ENCODE measurements at places on chromosomes 13 and 19. TPM values are rescaled to one million over a fixed set of nuclear protein-coding genes. Genes with fewer than 3 reads are reported as not detected.

GRCh38 chr19:51687791-51688670, 5.1 kb upstream of the SPACA6 start:
- no peak for DNase-seq

- no peak for DNase-seq
Measured at GRCh38 chr19:29715701-29716581, 880 bp upstream of the C19orf12 start.

The TNFAIP8L1 gene
- total RNA-seq, result 8.5 TPM

The LRRC4B gene
- 1.0 TPM for total RNA-seq

DNA sequence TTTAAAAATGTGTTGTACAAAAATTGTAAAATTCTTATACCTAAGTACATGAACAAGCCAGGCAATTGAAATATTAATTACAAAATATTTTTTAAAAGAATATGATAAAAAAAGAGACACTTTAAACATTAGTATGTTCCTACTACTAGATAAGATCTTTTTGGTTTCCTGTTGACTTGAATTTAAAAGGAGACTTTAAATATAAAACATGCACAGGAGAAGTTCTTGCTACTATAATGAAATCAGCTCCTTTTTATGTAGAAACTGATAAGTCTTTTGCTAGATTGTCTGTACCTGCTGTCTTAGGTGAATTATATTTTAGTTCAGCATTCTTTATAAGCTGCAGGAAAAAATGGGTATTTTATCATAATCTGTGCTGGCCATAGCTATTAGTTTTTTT, 140.2 kb downstream of the TNFSF13B start:
- no peak for DNase-seq

DNA sequence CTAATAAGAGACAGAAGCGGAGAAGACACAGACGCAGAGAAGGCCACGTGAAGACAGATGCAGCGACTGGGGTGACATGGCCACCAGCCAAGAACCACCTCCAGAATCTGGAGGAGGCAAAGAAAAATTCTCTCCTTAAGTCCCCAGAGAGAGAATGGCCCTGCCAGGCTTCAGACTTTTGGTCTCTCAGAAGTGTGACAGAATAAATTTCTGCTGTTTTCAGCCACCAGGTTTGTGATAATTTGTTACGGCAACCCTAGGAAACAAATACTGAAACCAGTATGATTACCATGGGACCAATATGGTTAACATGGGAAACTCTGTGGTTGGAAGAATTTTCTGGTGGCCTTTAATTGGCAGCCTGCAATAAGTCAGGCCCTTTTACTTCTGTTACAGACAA, 63.9 kb upstream of the DOCK9 start:
- no peak for DNase-seq

- no peak for DNase-seq
Measured at GRCh38 chr13:76873445-76873844, 12.8 kb downstream of the KCTD12 start.

- no peak for DNase-seq
Measured at GRCh38 chr13:19071161-19071936, 110.3 kb downstream of the TUBA3C start.

- DNase-seq, result no peak
Measured at GRCh38 chr13:83633746-83634145, 248.5 kb downstream of the SLITRK1 start.

- no peak for DNase-seq
Measured at GRCh38 chr13:95235199-95235756, 66.0 kb downstream of the ABCC4 start.

- no peak for DNase-seq
Measured at GRCh38 chr19:34806976-34807860, 34.2 kb upstream of the ZNF599 start.

- DNase-seq, result no peak
Measured at GRCh38 chr19:3263866-3264265, 39.4 kb downstream of the CELF5 start.

DNA sequence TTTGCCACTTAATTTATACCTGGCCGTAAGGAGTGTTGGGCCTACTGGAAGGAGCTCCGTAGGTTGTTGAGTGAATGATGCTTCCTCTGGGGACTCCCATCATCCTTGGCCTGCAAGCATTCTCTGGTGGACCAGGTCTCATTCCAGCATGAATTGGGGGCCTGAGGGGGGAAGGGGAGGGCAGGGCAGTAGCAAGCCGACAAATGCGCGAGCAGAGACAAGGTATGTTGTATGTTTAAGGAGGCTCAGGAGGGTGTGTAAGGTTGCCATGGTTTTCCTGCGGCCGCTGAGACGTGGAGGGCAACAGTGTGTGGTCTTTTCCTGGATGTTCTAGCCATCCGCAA, 749 bp downstream of the ZNF264 start:
- DNase-seq, result no peak

The SMIM24 gene
- total RNA-seq, result 1.3 TPM

The PHLDB3 gene
- total RNA-seq, result 20.3 TPM

GRCh38 chr13:83100237-83100636, 782.0 kb downstream of the SLITRK1 start:
- DNase-seq, result no peak

- no peak for DNase-seq
Measured at GRCh38 chr13:44930963-44931623, 58.2 kb downstream of the NUFIP1 start.

Measured in progenitor cell of endocrine pancreas (in vitro differentiated cells).